ENCODE measurements at places on chromosomes 7 and 10. TPM values are rescaled to one million over a fixed set of nuclear protein-coding genes. Genes with fewer than 3 reads are reported as not detected.

Gene CTAGE8
- 2.0 TPM for total RNA-seq

GRCh38 chr7:52154382-52154781 is 837.8 kb upstream of the COBL start:
- no peak for DNase-seq

Gene HOXA2
- total RNA-seq, result not detected

- no peak for DNase-seq
Measured at GRCh38 chr10:93566435-93567276, at the start of gene FFAR4. FFAR4 (plus strand) TSS chr10:93566665; CDS start chr10:93566721, 56 bp downstream.

GRCh38 chr7:35267411-35267810 is 13.5 kb upstream of the TBX20 start:
- DNase-seq, result peak; percentile 27

Gene DRGX
- total RNA-seq, result not detected

DNA sequence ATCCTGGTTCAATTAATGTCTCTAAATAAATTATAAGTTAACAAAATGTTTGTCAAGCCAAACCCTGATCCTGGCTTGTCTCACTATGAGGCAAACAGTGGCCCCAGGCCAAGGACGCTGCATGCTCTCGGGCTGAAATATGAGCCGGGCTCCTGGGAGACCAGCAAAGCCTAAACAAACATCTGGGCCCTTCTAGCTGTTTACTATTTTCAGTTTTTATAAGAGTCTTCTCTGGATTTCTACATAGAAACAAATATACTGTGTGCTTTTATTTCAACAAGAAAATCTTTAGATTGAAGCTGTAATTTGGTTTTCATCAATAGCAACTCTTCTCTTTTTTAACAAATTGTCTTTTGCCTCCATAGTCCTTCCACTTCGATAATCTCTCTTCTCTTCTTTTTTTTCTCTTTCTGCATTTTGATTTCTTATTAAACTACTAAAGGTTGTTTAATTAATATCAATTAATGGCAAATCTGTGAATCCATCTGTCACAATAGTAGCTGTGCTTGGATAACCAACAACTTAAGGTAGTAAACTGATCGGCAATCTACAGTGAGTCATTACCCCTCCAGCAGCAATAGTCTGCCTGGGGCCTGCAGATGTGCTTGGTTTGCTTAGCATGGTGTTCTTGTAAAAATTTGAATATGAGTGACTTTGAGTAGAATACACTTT is 83.3 kb upstream of the DNAJC1 start:
- no peak for DNase-seq

- DNase-seq, result no peak
Measured at GRCh38 chr7:148385009-148385682, 205.4 kb upstream of the C7orf33 start.

DNA sequence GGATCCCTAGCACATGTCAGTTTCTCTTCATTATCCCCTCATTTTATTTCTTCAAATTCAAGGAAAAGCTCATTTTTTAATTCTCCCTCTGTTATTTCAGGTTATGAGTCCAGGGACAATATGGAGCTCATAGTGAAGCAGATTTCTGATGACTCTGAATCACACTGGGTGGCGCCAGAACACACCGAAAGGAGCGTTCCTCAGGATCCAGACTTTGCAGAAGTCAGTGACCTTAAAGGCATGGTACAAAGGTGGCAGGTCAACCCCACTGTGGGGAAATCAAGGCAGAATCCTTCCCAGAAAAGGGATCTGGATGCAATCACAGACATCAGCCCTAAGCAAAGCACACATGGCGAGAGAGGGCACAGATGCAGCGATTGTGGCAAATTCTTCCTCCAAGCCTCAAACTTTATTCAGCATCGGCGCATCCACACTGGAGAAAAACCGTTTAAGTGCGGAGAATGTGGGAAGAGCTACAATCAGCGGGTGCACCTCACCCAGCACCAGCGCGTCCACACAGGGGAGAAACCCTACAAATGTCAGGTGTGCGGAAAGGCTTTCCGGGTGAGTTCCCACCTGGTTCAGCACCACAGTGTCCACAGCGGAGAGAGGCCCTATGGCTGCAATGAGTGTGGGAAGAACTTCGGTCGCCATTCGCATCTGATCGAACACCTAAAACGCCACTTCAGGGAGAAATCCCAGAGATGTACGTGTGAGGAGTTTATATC is 21.4 kb downstream of the ZKSCAN5 start:
- DNase-seq, result peak; percentile 61

GRCh38 chr10:62594093-62594520 is 210.4 kb upstream of the ADO start:
- peak; percentile 86 for DNase-seq

Gene FAS
- total RNA-seq, result 29.9 TPM

DNA sequence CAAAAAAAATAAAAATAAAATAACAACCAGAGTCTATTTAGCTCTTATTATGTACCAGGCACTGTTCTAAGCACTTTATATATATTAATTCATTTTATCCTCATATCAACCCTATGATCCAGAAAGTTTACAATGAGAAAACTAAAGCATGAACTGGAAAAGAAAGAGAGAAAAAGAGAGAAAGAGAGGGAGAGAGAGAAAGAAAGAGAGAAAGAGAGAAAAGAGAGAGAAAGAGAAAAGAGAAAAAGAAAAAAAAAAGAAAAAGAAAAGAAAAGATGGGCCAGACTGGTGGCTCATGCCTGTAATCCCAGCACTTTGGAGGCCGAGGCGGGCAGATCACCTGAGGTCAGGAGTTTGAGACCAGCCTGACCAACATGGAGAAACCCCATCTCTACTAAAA is 9.9 kb downstream of the ARMH3 start:
- no peak for DNase-seq

DNA sequence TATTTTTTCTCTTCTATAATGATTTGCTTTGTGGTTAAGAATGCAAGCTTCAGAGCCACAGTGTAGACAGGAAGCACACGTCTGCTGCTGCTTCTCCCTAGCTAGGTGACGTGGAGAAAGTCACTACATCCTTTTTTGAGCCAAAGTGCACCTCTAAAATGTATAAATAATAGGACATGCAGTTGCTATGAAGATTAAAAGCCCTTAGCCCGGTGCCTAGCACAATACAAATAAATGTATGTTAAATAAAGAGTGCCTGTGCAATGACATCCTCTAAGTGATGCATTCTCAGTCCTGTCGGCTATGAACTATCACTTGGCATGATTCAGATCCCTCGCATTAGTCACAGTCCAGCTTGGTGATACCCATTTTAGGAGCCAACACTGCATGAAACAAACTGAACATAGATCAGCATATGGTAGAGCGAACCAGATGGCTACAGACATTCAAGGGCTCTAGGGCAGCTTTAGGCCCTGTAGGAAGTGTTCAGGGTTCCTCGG is 4.8 kb upstream of the TRDMT1 start:
- DNase-seq, result peak; percentile 79

GRCh38 chr7:85290269-85290668 is 103.4 kb upstream of the SEMA3D start:
- no peak for DNase-seq

GRCh38 chr10:96683065-96683464 is 37.2 kb downstream of the PIK3AP1 start:
- DNase-seq, result no peak

Gene PDE6C
- not detected for total RNA-seq

DNA sequence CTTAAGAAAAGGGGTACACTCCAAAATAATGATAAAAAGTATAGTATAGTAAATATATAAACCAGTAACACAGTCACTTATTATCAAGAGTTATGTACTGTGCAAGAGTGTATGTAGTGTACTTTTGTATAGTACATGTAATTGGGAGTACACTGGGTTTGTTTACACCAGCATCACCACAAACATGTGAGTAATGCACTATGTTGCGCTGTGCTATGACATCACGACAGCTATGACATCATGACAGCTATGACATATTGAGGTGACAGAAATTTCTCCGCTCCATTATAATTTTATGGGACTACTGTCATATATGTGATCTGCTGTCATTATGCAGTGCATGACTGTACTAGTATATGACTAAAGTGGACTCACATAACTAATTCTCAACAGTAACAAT is 84.6 kb downstream of the KMT2C start:
- peak; percentile 53 for DNase-seq

Gene EPDR1
- 0.54 TPM for total RNA-seq

Gene ST7
- total RNA-seq, result 5.5 TPM

GRCh38 chr7:69946901-69947300 is 348.6 kb downstream of the AUTS2 start:
- DNase-seq, result no peak

Gene NAT16
- total RNA-seq, result not detected

Gene ZCWPW1
- total RNA-seq, result 2.6 TPM

DNA sequence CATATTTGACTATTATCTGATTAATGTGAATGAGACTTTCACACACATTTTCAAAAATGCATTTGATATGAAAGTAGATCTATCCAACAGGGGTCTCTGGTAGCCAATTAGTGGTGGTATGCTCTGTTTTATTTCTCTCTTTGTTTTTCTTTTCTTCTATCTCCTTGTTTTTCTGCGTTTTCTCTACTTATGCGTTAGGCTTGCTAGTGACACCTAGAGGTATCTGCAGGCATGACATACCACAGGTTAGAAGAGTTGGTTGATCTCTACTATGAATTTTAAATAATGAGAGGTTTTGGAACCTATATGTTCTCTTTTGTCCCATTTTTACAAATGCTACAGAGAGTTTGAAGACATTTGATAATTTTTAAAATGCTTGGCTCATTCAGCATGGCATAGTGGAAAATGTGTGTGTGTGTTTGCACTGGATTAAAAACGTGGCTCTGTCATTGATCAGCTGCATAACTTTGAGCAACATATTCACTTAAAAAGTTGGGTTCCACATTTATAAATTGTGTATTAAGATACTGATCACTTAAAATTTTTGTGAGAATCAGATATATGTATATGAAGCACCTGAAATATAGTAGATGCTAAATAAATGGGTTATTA is 28.1 kb upstream of the PLXDC2 start:
- DNase-seq, result peak; percentile 59

Gene CTAGE6
- total RNA-seq, result 1.5 TPM

Gene PDZD7
- total RNA-seq, result 0.93 TPM

DNA sequence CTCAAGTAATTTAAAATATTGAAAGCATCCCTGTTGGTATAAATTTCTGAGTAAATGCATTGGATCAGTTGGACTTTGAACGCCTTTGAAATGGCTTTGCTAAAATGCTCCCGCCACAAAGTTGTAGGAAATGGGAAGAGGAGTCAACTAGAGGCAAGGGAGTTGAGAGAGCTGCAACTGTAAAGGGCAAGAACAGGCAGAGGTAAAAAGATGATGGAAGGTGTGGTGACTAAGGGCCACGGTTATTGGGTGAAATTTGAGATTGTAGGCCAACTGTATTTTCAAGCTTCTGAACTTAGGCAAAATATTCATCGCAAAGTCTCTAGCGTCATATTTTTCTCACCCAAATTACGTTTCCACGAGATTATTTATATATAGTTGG is 595 bp upstream of the SUMF2 start:
- no peak for DNase-seq

DNA sequence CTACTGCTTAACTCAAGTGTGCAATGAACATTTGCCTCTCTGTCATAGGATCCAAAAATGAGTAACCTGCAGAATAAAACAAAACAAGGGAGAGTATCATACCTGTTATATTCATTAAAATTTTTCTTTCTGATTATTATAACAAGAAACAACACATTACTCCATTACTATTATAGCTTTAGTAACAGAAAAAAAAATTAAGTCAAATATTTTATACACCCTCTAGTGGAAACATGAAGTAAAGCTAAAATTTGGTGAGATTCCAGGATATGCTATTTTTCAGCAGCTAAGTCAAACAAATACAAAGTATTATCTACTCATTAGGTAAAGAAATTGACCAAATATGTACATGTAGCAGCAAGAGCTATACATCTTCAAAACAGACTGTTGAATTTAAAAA is 56.3 kb downstream of the PDZD8 start:
- DNase-seq, result no peak

DNA sequence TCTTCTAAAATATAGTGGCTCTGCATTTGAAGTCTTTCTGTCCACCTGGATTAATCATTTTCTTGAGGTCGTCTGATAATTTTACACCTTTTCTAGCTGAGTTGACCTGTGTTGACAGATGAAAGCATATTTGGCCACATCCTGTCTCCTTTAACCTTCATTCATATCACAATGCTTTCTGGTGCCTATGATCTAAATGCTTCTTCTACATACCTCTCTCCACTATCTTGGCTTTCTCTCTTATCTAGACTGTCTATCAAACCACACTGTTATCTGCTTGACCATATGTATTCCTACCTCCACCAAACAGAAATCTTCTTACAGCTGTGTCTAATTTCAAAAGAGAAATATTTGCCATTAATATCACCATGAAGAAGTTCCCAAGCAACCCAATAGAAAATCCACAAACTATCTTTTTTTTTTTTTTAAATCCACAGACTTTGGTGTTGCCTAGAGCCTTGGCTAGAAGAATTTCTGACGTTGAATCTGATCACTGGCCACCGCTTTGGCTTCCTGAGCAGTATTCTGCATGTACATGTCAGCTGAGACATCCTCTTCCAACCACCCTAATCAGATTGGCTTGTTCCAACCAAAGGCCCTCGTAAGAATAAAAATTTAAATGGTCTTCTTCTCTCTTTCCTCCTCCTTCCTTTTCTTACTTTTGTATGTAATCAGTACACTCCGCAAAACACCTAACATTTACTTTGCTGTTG is 66.3 kb upstream of the SP4 start:
- DNase-seq, result peak; percentile 52

DNA sequence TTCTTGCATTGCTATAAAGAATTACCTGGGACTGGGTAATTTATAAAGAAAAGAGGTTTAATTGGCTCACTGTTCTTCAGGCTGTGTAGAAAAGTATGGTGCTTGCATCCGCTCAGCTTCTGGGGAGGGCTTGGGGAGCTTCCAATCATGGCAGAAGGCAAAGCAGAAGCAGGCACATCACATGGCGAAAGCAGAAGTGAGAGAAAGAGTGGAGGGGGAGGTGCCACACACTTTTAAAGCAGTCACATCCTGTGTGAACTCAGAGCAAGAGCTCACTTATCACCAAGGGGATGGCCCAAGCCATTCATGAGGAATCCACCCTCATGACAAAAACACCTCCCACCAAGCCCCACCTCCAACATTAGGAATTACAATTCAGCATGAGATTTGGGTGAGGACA is 303.5 kb downstream of the OTUD1 start:
- DNase-seq, result no peak

Gene KIAA1549
- total RNA-seq, result 0.77 TPM

- no peak for DNase-seq
Measured at GRCh38 chr7:6286486-6286885, 14.1 kb upstream of the CYTH3 start.

Gene PCLO
- not detected for total RNA-seq

GRCh38 chr10:107013258-107014006 is 151.1 kb downstream of the SORCS1 start:
- DNase-seq, result no peak

DNA sequence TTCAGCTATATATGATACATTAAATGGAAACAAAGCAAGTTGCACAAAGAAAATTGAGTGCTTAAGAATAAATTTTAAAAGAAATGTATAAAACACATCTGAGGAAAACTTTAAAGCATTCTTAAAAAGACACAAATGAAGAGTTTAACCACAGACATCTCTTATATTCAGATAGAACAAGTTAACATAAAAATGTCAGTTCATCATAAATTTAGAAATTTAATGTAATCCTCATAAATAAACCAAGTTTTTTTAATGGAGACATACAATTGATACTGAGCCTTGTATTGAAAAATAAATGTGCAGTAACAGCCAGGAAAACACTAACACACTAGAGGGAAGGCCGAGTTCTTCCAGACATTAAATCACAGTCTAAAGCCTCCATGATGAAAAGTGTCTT is 243.9 kb upstream of the MKLN1 start:
- DNase-seq, result no peak

GRCh38 chr7:93390660-93391059 is 158.5 kb downstream of the VPS50 start:
- DNase-seq, result no peak

Gene SMIM30
- 35.0 TPM for total RNA-seq

Measured in activated CD4-positive, alpha-beta T cell treated with anti-CD3 and anti-CD28 coated beads, Interleukin-2, amount 10 ng/mL, durations not matched to agents 24 days and 14 days (primary cell).